ENCODE measurements at places on chromosomes 13 and 19. TPM values are rescaled to one million over a fixed set of nuclear protein-coding genes. Genes with fewer than 3 reads are reported as not detected.

- DNase-seq: no peak
These were observed 111.8 kb upstream of the UQCRFS1 start for GRCh38 chr19:29324717-29325116.

DNA sequence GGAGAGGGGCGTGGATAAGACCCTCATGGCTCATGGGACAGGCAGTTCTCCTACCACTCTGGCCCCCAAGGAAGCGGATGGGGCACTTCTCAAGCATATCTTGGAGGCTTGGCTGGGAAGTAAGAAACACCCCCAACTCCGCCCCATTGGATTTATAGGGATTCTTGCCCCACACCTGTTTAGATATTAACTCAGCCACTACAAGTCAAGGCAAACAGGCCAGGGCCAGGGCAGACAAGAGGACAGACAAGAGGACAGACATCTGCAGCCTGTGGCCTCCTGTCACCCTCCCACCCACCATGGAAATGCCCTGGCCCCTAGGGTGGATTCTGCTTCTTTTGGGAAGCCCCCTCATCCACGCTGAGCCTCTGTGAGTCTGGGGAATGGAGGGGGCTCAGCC is 24.1 kb downstream of the RDH8 start:
- DNase-seq: no peak

Gene KCNRG
- 0.53 TPM for total RNA-seq

GRCh38 chr13:35914662-35915061 is 216.5 kb downstream of the DCLK1 start:
- DNase-seq: no peak

GRCh38 chr19:18940769-18941627 is at the start of gene HOMER3:
HOMER3 (minus strand) TSS chr19:18941217; CDS start chr19:18938982, 2,235 bp downstream.
- DNase-seq: peak; percentile 73

Gene ZNF329
- total RNA-seq: 9.7 TPM

Gene CFAP97D2
- 0.71 TPM for total RNA-seq
